ENCODE measurements at places on chromosomes 5 and 9.

DNA sequence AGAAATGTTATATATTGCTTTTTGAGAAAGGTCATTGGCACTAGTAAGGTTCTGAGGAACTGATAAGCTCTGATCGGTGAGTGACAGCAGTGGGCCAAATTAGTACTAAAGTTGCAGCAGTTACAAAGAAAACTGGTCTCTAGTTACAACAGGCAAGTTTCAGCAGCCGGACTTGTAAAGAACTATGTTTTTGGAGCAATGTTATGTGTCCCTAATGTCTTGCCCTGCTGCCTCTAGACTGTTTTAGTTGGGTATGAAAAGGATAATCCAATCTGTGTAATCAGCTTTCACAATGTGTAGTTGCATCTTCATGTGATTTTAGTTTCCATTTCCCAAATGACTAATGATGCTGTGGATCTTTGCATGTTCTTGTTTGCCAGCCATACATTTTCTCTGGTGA lies 113.5 kb downstream of the CAMK4 start:
- DNase-seq: no peak

DNA sequence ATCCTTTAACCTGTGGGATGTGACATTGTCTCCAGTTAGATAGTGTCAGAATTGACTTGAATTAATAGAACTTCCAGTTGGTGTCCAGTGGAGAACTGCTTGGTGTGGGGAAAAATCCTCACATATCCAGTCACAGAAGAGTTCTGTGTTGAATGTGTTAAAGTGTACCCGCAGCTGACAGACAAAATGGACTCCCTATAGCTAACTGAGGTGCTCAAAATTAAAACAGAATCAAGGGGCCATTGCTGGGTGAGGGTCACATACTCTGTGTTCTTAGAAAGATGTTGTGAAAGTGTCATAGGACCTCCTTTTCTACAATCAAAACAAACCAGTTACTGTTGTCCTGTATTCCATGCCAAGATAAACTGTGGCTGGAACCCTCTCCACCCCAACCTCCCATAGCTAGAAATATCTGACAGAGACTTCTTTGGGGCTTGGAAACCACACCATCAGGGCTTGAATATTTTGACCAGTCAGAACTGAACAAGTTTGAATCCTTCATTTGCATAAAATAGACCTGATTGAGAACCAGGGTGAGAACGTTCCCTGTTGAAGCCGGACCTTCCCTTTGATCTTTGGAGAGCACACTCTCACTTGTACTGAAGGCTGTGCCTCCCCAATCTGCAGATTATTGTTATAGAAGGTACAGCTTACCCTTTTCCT lies 164.0 kb upstream of the ZNF608 start:
- DNase-seq: no peak

GRCh38 chr9:112582371-112583262 lies 96.0 kb downstream of the KIAA1958 start:
- no peak for DNase-seq

GRCh38 chr9:70413464-70413798 lies 1.0 kb downstream of the KLF9 start:
- DNase-seq: no peak

DNA sequence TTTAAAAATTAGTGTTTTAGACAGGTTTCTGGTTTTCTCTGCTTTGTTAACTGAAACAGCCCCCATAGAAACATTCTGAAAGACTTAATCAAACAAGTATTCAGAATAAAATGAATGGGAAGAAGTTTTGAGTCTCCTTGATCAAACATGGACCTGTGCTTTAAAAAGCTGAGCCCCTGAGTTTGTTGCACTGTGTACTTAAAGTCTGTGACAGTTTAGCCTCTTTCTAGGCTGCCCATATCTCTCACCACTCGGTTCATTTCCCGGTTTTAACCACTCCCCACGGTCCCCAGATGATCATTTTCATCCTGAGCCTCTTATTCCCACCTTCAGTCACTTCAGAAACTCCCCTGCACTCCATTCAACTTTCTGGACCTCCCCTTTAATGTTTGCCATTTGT lies 215.9 kb upstream of the DMRT1 start:
- no peak for DNase-seq

DNA sequence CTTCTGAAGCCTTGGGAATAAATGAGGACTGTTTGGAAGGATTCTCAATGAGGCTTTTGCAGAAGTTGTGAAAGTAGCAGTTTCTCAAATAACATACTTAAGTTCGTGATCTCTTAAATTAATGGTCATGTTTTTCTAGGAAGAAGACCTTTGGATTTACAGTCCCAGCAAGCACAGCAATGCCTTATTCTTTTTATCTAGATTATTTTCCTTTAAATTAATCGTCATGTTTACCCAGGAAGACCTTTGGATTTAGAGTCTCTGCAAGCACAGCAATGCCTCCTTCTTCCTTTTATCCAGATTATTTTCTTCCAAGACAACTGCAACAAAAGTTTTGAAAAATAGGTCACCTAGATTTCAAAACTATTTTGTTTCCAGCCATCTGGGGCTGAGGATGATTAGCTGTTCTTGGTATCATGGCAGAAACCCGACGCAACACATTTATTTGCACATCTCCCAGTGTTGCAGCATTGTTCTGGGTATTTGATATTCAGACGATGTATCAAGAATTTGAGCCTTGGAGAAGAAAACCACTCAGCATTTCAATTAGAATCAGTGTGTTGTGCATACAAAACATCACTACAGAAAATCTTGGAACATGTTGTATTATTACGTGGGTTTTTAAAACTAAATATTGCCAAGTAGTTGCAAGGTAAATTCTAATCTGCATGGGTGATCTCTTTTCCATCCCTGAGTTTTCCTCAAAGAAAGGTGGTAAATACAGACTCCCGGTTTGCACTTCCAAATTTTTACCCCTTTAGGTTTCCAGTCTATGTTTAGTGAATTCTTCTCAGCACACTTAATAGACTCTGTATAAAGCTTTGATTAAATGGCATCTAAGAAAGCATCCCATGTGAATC lies 50.9 kb downstream of the JAKMIP2 start:
- DNase-seq: no peak

DNA sequence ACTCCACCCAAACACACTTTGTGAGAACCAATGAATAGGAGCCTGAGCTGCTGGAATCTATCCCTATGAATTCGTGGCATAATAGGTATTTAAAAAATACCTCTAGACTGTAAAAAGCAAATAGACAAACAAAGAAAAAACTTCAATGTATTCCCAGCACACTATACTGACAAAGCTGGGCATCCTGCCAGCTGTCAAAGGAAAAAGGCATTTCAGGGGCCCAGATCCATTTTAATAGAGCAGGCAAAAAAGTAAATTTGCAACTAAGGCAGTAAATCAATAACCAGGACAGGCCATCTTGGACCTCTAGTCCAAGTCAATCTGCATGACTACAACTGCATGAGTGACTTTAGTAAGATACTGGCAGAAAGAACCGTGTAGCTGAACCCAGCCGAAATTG lies 25.6 kb upstream of the LARP1 start:
- DNase-seq: no peak

DNA sequence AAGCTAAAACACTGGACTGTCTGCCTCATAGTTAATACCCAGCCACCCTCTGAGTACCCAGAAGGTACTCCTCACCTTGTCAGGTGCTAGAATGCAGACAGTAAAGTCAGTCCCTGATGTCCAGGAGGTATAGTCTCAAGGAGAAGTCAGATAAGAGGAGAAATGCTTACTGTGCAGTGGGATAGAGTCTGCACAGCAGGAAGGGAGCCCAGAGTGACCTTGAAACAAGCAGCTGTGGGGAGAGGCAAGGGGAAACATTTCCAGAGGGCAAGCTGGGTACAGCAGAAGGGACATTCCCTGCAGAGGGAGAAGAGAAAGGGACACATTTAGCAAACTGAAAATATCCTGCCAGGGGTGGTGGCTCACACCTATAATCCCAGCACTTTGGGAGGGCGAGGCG lies 122.7 kb downstream of the GCNT1 start:
- DNase-seq: no peak

- DNase-seq: peak; percentile 63
These were observed 259.4 kb downstream of the GADD45G start for GRCh38 chr9:89864257-89864656.

DNA sequence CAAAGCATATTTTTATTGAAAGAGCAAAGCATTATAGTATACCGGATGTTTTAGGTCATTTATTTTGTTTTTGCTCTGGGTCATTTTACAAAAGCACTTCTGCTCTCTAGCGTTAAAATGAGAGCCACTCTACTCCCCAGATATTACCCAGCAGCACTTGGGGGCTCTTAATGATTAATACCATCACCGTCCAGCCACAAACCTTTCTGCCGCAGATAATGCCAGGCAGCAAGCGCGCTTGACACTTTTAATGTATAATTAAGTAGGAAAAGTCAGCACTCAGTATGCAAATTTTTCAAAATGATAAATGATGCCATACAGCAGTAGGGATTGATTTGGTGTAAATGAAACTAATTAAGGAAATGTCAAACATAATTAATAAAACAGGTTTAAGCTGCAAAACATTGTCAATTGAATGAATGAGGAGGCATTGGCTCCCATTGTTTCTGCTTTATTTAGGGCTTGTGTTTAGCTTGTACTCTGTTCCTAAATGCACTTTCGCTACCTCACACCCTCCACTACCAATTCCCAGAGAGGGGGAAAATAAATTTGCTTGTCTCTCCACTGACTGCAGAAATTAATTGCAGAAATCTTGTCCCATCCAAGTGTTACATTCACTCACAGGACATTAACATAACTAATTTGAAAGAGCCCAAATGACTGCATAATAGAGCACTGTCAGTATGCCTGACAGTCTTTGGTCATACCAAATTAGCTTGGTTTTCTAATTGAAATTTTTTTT lies 358.8 kb upstream of the ARRDC3 start:
- no peak for DNase-seq

DNA sequence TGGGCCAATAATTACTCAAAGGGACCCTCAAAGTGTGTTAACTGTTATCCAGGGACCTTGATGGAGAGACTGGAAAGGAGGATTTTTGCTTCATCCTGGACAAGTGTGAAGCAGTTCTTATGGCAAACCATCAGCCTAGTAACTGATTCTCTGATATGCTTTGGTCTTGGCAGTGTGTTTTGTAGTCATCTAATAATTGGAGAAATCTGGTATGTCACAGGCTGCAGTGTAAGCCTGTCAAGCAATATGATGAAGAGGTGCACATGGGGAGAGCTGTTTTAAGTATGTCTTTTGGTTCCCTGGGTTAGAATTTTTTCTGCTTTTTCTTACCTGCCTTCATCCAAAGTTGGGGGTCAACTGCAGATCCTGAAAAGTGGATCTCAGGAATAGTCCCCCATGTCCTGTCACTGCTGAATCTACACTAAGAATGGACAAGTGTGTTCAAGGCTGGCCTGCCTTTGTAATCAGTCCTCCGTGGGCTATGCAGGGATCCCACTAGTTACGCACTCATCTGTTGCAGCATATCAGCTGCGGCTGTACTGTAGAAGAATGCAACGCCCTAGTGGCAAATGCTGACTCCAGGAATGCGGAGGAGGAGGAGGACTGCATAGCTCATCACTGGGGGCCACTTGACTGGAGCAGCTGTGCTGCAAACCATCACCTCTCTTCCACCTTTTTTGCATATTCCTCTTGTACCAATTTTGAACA lies 1.9 kb downstream of the SPTAN1 start:
- no peak for DNase-seq

DNA sequence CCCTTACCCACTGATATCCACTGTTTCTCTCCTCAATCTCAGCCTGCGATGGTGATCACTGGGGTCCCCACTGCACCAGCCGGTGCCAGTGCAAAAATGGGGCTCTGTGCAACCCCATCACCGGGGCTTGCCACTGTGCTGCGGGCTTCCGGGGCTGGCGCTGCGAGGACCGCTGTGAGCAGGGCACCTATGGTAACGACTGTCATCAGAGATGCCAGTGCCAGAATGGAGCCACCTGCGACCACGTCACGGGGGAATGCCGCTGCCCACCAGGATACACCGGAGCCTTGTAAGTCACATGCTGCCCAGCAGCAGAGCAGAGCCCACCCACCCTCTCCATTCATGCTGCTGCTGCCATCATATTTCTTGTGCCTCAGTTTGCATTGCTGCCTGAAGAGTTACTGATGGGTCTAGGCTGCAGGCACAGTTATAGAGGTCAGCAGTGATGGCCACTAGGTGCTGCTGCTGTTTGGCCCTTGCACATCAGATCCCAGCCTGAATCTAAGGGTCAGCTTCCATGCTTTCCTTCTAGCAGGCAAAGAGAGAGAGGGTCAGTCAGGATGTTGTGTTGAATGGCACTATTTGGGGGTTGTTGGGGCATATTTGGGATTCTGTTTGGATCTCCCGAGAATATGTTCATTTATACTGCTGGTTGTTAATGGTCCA lies 106.0 kb downstream of the MEGF10 start:
- no peak for DNase-seq

DNA sequence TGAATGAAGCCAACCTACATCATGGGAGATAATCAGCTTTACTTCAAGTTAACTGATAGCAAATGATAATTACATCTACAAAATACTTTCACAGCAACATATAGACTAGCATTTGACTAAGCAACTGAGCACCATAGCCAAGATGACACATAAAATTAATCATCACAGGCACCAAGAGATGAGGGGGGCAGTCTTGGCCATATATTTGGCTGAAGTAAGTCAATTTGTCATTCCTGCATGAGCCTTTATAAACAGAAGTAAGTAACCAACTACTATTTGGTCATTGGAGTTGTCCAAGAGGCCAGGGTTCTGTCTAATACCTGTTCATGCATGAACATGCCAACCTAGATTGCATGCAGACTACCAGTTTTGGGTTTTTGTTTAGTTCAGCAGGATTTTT lies 53.6 kb downstream of the PDCD1LG2 start:
- no peak for DNase-seq

- no peak for DNase-seq
These were observed 247.9 kb downstream of the BNC2 start for GRCh38 chr9:16622541-16622940.

- no peak for DNase-seq
These were observed 12.5 kb downstream of the ST8SIA4 start for GRCh38 chr5:100890461-100891008.

GRCh38 chr5:159198063-159199036 lies 11.0 kb downstream of the RNF145 start:
- DNase-seq: no peak

- DNase-seq: no peak
These were observed 481.0 kb downstream of the RASEF start for GRCh38 chr9:82581935-82582334.

DNA sequence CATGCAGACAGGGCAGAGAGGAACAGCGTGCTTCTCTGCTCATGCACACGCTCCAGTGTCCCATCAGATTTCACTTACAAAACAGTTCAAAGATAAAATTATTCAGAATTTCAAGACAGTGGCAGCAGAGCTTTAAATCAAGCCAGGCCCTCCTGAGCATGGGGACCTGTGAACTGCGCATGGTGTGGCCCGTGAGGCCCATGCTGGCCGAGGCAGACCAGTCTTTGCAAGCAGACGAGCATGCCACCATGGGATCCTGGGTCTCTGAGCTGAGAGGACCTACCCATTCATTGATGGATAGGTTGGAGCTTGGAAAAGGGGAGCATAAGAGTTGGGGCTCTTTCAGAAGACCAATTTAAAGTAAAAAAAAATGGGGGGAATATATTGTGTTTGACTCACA lies 35.0 kb upstream of the SAP30L start:
- no peak for DNase-seq

Measured in NCI-H1417 treated with DMSO at 0.1 percent for 48 hours (cell line).